Skin of body (tissue), 3 donors: ENCODE measurements at places on chromosomes 12 and 14. TPM values are rescaled to one million over a fixed set of nuclear protein-coding genes. Genes with fewer than 3 reads are reported as not detected.

- DNase-seq, result no peak
Observed at GRCh38 chr12:117497407-117497806, 136.0 kb upstream of the NOS1 start.

DNA sequence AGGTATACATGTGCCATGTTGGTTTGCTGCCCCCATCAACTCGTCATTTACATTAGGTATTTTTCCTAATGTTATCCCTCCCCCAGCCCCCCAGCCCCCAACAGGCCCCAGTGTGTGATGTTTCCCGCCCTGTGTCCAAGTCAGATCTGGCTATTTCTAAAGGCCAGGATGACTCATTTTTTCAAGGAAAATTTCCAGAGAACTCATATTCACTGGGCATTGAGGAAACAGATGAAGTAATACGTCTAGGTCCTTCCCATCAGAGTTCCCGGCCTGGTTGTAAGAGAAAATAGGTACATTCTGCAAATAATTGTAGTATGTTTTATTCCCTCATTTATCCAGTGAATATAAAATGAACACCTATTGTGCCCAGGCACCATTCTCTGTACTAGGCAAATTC is 345.2 kb downstream of the BCL11B start:
- no peak for DNase-seq

The NR2C1 gene
- 52.2 TPM for total RNA-seq

The LIN7A gene
- 5.9 TPM for total RNA-seq

DNA sequence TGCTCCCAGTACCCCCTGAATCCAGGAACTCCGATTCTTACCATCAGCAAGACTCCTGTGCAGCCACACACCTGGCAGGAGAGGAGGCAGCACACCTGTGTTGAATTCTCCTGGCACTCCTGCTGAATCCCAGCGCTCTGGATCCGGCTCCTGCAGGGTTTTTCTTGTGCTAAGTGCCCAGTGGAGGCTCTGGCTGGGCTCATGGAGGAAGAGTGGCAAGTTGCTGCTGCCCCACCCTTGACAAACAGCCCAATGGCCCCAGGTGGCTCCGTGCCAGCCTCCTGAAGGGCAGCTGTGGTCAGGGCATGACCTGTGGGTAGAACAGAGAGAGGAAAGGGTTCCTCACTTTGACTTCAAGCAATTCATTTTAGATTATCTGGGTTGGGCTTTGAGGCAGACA is 20.0 kb downstream of the CRACR2A start:
- no peak for DNase-seq

The SPTB gene
- 32.7 TPM for total RNA-seq

- DNase-seq, result no peak
Observed at GRCh38 chr14:76421662-76422061, 45.7 kb downstream of the ESRRB start.

DNA sequence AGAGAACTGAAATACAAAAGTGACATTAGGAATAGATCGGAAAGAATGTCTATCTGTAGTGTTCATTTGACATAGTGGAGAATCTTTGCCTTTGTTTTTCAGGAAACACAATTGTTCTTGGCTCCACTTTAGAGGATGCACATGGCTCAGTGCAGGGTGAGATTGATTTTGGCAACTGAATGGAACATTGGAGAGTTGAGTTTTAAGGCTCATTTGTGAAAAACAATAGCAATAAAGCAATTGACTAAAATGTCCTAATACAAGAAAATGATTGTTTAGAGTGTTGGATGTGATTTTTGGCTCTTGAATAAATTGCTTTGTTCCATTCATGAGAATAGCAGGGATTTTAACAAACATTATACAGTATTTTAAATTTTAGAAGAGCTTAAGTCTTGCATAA is 116.4 kb downstream of the SLC38A1 start:
- peak; percentile 11 for DNase-seq

DNA sequence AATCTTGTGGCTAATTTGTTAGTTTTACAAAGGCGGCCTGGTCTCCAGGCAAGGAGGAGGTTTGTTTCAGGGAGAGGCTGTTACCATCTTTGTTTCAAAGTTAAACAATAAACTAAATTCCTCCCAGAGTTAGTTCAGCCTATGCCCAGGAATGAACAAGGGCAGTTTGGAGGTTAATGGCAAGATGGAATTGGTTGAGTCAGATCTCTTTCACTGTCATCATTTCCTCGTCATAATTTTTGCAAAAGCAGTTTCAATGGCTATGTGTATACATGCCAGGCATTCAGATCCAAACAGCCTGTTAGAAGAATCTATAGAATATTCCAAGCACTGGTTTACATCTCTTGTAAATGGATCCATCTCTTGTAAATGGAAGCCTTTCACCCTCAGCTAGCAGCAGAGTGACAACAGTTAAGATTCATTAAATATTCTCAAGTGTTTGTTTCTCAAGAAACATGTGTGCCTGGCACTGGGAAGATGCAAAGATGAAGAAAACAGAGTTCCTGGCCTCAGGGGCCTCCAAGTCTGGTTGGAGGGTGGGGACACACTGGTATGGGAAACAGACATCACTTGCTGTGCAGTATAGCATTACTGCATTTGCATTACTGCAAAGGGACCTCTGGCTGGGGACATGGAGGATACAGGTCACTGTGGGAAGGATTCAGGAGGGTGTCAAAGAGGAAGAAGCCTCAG is 65.8 kb downstream of the RIN3 start:
- no peak for DNase-seq

GRCh38 chr14:99604766-99605298 is 825 bp upstream of the CCDC85C start:
- DNase-seq, result no peak

The OR6C2 gene
- not detected for total RNA-seq

The SIX6 gene
- total RNA-seq, result not detected

GRCh38 chr12:100859063-100859627 is 64.6 kb downstream of the ANO4 start:
- no peak for DNase-seq

- DNase-seq, result no peak
Observed at GRCh38 chr12:123029550-123029949, 49.1 kb downstream of the ARL6IP4 start.

The FGD6 gene
- total RNA-seq, result 14.1 TPM

DNA sequence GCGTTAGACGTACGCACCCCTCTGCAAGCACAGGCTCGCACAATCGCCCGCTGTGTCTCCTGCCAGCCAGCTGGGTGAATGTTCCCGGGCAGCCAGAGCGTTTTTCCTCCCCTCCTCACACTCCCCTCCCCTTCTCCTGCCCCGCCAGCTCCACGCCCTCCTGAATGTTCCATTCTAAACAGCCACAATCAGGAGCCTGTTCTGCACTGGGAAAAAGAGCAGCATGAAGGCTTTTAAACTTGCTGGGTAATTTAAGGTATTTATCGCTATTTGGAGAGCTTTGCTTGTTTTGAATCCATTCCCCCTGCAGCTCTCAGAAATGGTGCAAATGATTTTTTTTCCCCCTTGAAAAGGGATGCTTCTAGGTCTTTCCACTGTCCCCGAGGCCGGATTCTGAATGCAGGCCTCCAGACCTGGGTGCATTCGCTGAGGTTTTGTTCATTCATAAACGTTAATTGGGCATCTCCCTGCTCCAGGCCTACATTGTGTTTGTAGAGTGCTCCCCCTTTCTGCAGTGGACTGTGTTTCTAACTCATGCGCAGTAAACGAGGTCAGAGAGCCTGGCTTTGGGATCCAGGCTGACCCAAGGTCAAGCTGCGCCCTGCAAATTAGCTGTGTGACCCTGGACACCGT is 212.5 kb downstream of the CHST11 start:
- DNase-seq, result peak; percentile 60

DNA sequence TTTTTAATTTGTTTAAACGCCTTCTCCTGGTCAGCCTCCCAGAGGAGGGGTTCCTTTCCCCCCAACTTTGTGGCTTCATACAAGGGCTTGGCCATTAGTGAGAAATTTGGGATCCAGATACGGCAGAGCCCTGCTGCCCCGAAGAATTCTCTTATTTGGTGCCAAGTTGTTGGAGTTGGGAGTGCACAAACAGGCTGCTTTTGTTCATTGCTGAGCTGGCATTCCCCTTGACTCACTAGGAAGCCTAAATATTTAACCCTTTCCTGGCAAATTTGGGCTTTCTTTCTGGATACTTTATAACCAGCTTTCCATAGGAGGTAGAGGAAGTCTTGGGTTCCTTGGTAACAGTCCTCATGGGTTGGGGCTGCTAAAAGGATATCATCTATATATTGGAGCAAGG is 10.3 kb upstream of the ADAM21 start:
- DNase-seq, result no peak

DNA sequence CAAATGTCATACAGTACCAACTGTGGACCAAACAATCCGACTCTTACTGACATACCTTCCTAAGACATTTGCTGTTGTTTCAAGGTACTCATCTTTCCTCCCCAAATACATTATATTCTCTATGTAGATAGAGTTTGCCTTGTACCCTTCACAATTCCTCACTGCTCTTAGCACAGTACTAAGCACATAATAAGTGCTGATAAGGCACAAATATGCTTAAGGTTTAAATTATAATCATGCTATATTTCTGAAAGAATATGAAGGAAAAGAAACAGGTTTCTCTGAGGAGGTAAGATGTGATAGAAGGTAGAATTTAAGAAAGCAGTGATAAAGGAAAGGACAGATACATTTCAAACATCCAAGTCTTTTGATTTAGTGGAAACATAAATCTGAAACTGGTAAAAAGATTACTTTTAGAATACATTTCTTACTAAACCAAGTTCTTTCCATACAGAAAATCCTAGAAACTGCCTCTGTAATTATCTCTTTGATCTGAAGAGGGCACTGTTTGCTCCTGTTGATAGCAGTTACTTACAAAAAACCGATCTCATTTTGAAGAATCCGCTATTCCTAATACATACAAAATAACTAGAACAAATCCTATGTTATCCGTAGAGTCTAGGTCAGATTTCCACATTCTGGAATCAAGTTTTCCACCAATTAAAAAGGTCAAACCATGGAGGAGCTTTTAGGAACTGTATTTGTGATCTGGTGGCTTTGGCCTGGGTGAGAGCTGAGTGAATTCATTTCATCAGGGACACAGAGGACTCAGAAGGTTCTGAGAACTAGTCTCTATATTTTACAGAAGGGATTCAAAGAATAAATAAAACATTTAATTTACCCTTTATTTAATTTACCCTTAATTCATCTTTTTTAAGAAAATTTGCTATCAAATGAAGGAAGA is 311.9 kb downstream of the DAD1 start:
- DNase-seq, result no peak

DNA sequence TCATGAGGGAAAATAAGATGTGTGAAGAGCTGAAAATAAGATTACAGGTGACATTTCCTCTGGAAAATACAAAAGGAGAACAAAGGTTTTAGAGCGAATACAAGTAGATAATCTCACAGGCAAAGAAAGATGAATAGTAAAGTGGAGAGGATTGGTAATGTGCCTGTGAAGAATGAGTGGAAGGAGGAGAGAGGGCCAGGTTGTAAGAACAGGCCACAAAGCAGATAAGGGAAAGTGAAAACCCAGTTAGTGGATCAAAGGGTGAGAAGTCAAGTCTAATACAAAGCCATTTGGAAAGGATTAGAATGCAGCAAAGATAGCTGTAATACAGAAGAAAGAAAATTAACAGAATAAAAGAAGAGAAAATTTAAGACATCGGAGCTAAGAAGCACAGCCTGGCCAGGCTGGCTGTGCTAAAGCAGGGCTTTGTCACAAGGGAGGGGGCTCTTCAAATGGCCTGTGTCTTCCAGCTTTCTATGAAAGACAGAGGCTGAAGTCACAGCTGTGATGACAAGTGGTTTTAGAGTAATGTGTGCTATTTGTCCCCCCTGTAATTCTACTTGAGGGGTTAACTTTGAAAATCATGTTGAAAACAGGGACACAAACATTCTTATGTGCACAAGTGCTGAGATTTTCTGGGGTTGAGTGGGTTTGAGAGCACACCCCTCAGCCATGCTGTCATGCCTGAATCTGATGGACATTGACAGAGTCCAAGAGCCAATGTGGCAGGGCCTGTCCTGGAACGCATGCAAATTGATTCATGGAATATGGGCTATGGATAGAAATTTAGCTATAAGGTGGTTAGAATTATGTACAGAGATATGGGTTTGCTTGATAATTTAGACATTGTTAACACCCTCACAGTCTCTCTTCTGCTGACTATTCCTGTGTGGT is 344.5 kb upstream of the NAV3 start:
- no peak for DNase-seq

The SPX gene
- 1.5 TPM for total RNA-seq

DNA sequence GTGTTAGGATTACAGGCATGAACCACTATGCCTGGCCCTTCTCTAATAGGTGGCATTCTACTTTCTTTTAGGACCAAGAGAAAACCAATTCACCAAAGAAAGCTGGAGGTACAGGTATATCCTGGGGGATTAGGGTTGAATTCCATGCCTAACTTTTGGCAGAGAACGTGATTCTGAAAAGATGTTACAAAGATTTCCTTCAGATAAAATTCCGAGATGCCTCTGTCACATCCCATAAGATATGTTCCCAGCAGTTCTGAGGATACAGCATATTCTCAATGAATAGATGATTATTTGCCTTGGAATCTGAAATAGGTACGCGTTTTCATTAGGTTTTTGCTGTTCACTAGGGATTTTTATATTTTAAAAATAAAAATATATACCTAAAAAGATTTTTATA is 111.9 kb upstream of the KRAS start:
- no peak for DNase-seq

The OR4K1 gene
- total RNA-seq, result not detected

GRCh38 chr12:31780096-31780495 is 51.3 kb upstream of the AMN1 start:
- DNase-seq, result no peak

GRCh38 chr12:132003846-132004245 is 54.1 kb downstream of the EP400 start:
- DNase-seq, result no peak

DNA sequence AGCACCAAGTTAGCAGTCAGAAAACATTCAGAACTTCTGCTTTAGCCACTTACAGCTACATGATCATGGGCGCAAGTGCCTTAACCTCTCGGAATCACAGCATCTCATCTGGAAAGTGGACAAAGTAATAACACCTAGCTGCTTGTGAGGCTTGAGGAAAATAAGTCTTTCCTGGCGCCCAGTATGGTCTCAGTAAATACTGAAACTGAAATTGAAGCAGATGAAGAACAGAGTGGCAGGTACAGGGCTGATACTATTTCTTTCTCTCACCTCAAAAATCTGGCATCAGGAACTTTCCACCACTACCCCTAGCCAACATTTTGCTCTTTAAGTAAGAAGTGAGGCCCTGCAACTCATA is 129.7 kb upstream of the FUT8 start:
- no peak for DNase-seq

- DNase-seq, result no peak
Observed at GRCh38 chr14:74495356-74495755, 1.8 kb downstream of the ISCA2 start.

The UBR7 gene
- 33.8 TPM for total RNA-seq

DNA sequence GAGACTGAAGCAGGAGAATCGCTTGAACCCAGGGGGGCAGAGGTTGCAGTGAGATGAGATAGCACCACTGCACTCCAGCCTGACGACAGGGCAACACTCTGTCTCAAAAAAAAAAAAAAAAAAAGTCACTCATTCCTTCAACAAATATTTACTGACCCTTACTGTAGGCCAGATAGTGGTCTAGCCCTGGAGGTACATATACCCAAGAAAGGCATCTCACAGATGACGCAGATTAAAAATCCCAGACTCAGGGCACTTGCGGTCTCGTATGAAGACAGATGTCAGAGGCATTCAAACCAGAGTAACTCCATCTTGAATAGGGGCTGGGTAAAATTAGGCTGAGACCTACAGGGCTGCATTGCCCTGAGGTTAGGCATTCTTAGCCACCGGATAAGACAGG is 44.8 kb downstream of the CLMN start:
- DNase-seq, result no peak

GRCh38 chr14:92513204-92513965 is at the start of gene RIN3:
RIN3 (plus strand) TSS chr14:92513781; CDS start chr14:92513933, 152 bp downstream.
- DNase-seq, result peak; percentile 11

The SMIM41 gene
- not detected for total RNA-seq

GRCh38 chr14:68394118-68394763 is 398.6 kb downstream of the ZFP36L1 start:
- no peak for DNase-seq
